ENCODE measurements at places on chromosomes 11 and 22.

GRCh38 chr22:42277988-42278776, 7.7 kb upstream of the TCF20 start:
- H3K4me3 ChIP-seq: peak overlapping the region; percentile 3
- no peaks in the 10 kb centered on the region for H3K36me3 ChIP-seq
- DNase-seq: no peak
- H3K27me3 ChIP-seq: no peaks in the 10 kb centered on the region
- H3K27ac ChIP-seq: no peak overlapping the region
- H3K4me1 ChIP-seq: peaks cover 40% of the 10 kb centered on the region

- no peak overlapping the region for H3K27ac ChIP-seq
- no peak for DNase-seq
Measured at GRCh38 chr11:70537576-70538571, 139.5 kb downstream of the CTTN start.

DNA sequence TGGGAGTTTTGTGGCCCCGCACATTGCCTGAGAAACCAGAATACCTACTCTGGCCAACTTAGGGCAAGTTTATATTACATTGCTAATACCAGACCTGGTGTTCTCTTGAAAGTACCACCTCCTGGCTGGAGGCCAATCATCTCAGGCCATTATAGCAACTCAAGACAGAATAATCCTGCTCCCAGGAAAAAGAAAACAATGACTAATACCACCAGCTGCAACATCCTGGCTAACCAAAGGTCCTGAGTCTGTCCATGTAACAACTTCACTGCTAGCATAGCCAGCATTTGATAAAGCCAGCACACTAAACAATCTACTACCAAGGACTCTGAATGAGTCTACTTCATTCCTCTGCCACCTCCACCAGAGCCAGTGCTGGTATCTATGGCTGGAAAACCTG, 1298.7 kb upstream of the CNTN5 start:
- no peak overlapping the region for H3K27ac ChIP-seq
- no peaks in the 10 kb centered on the region for H3K4me1 ChIP-seq
- H3K4me3 ChIP-seq: no peak overlapping the region
- no peaks in the 10 kb centered on the region for H3K36me3 ChIP-seq
- H3K27me3 ChIP-seq: no peaks in the 10 kb centered on the region
- DNase-seq: no peak

- peaks cover 30% of the 10 kb centered on the region for H3K4me1 ChIP-seq
- peak overlapping the region; percentile 12 for H3K4me3 ChIP-seq
- peak; percentile 81 for DNase-seq
- H3K36me3 ChIP-seq: no peaks in the 10 kb centered on the region
- H3K27ac ChIP-seq: no peak overlapping the region
- peaks cover 34% of the 10 kb centered on the region for H3K27me3 ChIP-seq
Measured at GRCh38 chr22:29310863-29311339, 4.5 kb downstream of the GAS2L1 start.

GRCh38 chr11:133081730-133082452, 450.4 kb downstream of the OPCML start:
- no peaks in the 10 kb centered on the region for H3K36me3 ChIP-seq
- peaks cover 3% of the 10 kb centered on the region for H3K4me1 ChIP-seq
- H3K27ac ChIP-seq: no peak overlapping the region
- H3K27me3 ChIP-seq: no peaks in the 10 kb centered on the region
- DNase-seq: no peak
